ENCODE measurements at places on chromosomes 16 and 17.

DNA sequence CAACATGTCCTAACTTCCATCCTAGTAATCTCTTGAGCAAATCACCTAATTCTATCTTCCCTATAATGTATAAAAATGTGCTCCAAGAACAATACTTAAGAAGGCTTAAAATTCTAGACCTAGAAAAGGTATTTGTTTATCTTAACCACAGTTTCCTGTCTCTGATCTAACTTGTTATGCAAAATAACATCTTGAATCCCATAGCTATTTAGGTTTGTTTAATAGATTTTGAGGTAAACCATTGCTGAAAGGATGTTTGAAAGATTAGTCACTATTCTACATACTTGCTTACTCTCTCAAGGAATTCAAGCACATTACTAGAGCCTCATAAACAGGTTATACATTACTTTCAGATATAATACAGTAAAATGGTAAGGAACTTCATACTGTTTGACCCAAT lies 13.0 kb downstream of the CA10 start:
- DNase-seq = no peak

- DNase-seq = peak; percentile 62
Observed at GRCh38 chr17:16353317-16354174, at the start of gene CENPV. Gene CENPV (minus strand): TSS chr17:16353469. CDS start chr17:16353436, 33 bp downstream.

GRCh38 chr17:39617446-39618245 lies 9.1 kb upstream of the PPP1R1B start:
- peak; percentile 41 for DNase-seq

DNA sequence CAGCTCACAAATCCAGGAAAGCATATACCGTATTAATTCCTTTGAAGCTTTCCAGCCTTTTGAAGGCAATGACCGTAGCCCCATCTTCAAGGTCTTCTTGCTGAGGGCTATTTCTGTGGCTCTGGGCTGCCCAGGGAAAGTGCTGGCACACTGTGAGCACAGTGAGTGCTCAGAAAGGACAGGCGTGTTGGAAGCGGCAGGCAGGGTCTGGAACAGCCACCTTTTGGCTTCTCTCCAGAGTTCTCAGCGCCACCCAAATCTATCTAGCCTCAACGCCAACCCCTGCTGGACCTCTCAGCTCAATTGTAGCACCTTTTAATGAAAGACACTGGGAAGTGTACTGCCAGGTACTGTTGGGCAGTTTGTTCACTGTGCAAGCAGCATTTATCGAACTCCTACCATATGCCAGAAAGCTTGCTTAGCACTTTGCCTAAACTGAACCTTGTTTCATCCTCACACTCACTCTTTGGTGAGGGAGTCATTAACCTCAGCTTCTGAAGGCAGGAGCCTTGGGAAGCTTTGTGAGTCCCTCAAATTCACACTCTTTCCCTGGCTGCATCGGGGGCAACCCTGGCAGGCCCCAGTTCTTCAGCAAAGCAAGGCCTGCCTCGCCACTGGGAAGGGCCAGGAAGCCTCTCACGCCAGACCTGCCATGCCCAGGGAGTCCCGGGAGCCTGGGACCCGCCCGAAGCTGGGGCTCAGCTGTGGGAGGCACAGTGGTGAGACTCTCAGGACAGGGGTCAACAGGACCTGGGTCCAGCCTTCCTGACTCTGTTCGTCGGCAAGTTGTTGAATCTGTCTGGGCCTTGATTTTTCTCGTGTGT lies 13.5 kb upstream of the CIBAR2 start:
- no peak for DNase-seq

GRCh38 chr17:50562242-50563091 lies 2.0 kb downstream of the CACNA1G start:
- no peak for DNase-seq

DNA sequence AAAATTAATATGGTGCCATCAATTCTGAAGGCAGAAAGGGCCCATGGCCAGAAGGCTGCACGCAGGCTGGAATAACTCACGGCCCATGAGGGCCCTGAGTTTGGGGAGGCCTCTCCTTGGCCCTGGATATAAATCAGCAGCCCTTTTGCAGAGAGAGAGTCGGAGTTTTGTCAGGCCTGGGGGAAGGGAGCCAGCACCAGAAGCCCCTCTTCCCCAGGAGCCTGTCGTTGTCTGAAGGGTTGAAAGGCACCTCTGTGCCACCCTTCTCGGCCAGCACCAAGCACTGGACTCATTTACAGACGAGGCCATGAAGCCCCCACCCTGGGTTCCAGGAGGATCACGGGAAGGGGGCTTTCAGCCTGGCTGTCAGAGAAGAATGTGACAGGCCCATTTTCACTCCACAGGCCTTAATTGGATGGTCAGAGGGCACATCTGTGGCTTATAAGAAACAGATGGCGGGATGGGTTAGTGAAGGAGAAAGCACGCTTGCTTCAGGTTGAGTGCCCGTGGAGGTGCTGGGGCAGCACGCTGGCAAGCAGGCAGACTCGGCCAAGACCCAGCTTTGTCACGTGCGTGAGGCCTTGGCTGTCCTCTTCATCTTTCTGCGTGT lies 140.6 kb downstream of the CLEC16A start:
- no peak for DNase-seq

DNA sequence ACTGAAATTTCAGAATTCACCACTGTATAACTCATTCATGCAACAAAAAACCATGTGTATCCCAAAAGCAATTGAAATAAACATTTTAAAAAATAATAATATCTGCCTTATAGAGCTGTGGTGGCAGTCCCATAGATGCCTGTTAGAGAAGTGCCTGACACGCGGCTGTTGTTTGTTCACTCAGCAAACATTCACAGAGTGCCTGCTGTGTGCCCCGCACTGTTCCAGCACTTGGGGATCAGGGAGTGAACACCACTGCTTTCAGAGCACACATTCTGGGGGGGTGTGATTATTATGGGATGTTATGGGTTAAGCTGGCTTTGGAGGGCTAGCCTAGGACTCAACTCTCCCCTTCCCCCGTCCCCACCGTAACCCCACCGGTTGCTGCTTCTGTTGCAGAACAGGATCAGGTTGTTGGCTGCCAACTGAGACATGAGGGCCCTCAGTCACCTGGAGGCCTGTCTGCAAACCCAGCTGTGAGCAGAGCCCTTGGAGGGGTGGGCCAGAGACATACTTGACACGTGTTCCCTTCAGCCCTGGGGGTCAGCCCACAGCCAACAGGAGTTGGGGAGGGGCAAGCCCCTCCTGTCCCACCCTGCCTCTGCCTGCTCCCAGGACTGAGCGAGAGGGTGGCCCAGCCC lies 103.3 kb upstream of the CIBAR2 start:
- DNase-seq = no peak

GRCh38 chr17:19645734-19646201 lies 2.8 kb upstream of the ALDH3A2 start:
- DNase-seq = peak; percentile 57
